ENCODE measurements at places on chromosomes 12 and 14.

DNA sequence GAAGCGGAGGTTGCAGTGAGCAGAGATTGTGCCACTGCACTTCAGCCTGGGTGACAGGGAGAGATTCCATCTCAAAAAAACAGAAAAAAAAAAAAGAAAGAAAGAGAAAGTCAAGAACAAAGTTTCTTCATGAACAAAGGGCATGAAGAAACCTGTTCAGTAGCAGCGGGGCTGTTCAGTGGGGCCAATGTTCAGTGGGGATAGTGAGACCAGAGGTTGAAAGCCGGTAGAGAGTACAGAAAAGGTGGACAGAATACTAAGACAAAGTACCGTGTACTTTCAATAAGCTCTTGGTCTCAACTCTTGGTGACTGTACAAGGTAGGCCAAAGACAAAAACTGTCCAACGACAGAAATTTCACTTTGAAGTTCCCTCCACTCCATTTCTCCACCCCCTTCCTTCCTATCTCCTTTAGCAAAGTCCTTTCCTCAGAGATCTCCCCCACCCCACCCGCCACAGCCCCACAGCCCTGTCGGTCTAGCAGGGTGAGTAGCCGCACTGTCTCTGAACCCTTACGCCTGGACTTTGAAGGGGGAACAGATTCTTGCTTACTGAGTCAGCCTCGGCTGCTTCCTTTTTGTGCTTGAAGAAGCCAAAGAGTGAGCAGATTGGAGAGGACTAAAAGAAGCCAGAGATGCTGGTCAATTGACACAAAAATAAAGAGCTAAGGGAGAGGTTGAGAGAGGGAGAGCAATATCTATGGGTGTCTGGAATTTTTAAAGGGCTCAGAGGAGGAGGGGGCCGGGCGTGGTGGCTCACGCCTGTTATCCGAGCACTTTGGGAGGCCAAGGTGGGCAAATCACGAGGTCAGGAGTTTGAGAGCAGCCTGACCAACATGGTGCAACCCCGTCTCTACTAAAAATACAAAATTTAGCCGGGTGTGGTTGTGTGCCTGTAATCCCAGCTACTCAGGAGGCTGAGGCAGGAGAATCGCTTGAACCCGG is 44.2 kb upstream of the FOS start:
- DNase-seq: no peak

DNA sequence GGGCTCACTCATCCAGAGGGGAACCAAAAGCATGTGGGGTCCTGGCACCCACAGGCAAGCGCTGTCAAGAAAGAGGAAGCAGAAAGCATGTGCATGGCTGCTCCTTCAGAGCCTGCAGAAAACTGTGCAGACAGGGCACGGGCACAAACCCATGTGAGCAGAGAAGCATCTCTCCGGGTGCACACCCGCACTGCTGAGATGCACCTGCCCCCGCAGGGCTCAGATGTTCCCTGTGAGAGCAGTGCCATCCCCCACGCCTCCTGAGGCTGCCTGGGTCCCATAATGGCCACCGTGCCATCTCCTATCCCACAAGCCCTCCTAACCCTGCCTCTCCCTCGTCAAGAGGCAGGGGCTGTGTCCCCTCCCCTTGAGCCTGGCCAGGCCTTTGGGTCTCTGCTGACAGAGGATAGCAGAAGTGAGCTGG is 32.3 kb upstream of the INF2 start:
- DNase-seq: no peak

DNA sequence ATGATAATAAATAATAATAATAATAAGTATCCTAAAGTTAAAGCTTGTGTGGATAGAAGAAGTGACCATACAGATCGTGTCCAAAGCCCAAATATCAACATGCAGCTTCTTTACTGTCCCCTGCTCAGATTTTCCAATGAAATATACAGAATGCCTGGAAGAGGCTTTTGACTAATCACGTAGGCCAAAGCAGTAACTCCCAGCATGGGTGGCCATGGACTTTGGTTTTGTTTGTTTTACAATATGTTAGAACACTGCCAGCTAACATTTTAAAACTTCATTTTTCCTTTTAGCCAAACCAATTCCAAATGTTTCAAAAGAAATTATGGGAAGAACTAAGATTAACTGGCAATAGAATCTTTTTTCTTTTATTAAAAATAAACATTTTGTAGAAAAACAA is 400.0 kb upstream of the FLRT2 start:
- no peak for DNase-seq

DNA sequence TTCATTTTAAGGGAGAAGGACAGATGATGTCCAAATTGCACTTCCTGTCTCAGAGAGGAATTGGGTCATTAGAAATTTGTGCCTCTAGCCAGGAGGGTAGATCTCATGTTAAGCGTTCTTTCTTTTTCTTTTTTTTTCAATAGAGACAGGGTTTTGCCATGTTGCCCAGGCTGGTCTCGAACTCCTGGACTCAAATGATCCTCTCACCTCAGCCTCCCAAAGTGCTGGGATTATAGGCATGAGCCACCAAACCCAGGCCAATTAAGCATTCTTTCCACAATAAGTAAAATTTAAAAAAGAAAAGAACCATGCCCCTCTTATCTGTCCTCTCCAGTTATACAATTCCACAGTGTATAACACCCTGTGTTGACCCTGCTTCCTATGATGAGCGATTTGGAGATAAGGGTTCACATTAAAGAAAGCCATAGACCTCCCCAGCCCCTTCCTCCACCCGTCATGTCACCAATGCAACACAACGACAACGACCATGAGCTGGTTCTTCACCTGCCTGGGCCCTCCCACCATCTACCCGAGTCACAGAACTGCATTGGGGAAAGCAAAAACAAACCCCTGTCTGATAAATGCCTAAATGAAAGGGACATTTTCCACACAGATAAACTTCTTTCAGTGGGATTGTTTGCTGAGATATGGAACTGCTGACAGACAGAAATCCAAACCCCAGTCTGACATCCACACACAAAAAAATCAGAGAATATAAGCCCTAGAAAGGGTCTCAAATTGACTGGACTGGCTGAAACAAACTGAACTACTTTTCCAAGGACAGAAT is 37.3 kb downstream of the SSH1 start:
- DNase-seq: no peak

DNA sequence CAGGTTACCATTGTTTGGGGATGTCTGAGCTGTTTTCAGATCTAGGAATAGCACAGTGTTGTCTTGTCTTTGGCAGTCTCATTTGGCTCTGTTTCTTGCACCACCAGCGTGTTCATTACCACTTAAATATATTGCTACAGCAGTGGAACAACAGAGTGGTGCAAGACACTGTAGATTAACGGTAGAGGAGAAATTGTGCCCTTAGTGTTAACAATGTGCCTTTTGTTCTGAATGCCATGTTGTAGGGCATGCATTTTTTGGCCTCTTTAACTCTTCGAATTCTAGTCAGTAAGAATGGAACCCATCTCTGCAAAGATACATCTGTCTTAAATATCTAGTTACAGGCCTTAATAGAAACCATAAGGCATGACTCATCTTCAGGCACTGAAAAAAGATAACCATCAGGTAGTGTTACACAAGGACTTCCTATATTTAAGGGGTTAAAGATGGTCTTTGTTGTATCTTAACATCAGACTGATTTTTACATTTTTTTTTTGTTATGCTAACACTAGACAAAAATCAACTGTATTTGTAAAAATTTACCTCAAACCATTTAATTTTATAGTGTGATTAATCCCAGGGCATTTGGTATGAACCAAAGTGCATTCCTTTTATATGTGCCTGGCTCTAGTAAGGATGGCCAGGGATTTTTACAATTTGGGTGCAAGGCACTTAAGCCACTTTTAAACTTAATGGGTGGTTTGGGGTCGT is 12.9 kb downstream of the DYRK2 start:
- peak; percentile 43 for DNase-seq

GRCh38 chr12:132492522-132492921 is 2.6 kb downstream of the FBRSL1 start:
- no peak for DNase-seq

GRCh38 chr12:71742998-71743397 is 11.7 kb upstream of the RAB21 start:
- DNase-seq: no peak

- no peak for DNase-seq
Observed at GRCh38 chr14:41449066-41449465, 157.6 kb upstream of the LRFN5 start.

DNA sequence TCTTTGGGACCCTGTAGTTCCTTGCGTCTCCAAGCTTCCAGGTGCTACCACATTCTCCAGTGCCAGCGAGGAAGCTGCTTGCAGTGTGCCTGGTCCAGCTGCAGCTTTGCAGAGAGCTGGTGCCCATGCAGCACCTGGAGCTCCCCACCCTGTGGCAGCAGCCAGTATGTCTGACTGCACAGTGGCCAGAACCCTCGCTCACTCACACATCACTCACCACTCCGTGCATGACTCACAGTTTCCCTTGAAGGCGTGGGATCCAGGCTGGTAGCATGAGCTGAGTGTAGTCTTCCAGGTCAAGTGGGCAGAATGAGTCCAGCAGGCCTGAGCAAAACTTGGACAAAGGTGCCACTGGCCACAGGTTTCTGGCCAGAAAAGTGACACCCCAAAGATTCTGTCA is 33.6 kb downstream of the SDR9C7 start:
- DNase-seq: no peak

GRCh38 chr14:105979446-105979845 is 453.1 kb downstream of the TMEM121 start:
- no peak for DNase-seq

- no peak for DNase-seq
Observed at GRCh38 chr14:102605029-102605428, 12.6 kb downstream of the RCOR1 start.
